ENCODE measurements at places on chromosomes 1 and 21.

- DNase-seq = no peak
These were observed 379.3 kb downstream of the HHIPL2 start for GRCh38 chr1:222168621-222169020.

DNA sequence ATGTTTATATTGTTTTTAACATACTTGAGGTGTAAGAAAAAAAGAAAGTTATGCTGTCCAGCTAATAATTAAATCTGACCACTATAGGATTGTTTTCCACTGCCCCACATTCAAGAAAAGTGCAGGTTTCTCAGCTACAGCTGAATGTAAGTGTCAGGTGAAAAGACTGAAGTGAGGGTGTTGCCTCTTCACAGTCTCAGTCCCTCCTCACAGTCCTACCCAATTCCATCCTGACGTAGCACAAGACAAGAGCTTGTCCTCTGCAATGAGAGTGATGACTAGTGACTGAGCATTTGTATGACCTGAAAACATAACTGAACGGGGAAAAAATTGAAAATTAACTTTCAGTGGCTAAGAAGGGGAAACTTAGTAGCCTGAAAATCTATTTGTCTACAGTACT is 1039.5 kb downstream of the ADGRL2 start:
- DNase-seq = no peak

DNA sequence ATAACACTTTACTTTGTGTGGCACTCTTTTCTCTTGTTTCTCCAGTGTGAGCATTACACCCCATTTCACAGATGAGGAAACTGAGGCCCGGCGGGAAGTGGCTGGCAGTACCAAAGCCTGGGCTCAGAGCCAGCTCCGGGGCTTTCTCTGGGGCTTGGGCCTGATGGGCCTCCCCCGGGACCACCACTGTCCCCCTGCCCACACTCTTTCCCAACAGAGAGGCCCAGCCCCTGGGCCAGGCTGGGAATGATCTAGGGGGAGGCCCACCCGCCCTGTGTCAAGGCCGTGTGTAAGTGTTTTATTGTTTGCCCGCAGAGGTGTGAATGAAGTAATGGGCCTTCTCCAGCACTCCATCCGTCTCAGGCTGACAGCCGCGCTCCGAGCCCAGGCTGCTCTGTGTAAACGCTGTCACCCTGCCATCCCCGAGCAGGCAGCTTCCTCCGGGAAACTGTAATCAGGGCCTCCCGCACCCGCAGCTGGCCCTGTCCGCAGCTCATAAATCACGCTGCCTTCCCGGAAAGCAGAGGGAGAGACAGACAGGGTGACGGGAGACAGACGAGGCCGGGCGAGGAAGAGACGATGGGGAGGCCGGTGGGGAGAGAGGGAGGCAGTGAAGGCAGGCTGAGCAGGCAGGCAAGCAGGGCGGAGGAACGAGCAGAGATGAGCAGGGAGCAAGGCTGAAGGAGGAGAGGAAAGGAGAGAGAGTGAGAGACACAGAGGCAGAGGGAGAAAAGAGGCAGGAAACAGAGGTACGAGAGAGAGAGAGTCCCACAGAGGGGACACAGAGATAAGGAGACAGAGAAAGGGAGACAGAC is 109.7 kb upstream of the ZBTB40 start:
- peak; percentile 24 for DNase-seq

- DNase-seq = no peak
These were observed 480.0 kb upstream of the USP24 start for GRCh38 chr1:55695151-55695550.

DNA sequence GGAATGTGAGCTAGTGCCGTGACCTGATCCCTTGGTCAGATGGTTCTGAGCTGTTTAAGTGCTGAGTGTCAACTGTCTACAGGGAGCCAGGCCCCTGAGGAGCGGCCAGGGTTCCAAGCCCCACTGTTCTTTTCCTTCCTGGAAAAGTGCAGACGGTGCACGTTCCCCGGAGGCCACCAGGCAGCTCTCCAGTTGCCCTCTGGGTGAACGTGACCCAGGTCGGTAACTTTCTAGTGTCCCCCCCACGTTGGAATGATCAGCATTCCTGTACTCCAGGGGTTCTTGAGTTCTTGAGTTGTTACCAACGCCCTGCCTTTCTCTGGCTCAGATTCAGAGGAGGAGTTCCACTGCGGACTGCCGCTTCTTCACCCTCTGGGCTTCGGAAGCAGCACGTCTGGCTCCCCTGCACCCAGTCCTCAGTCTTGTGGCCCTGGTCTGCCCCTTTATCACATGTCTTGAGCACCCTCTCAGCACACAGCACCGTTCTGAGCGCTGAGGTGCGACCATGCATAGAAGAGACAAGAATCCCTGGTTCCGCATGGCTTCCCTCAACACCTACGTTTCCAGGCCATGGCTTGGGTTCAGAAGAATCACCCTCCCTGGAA is 131.5 kb downstream of the DHRS3 start:
- DNase-seq = no peak

DNA sequence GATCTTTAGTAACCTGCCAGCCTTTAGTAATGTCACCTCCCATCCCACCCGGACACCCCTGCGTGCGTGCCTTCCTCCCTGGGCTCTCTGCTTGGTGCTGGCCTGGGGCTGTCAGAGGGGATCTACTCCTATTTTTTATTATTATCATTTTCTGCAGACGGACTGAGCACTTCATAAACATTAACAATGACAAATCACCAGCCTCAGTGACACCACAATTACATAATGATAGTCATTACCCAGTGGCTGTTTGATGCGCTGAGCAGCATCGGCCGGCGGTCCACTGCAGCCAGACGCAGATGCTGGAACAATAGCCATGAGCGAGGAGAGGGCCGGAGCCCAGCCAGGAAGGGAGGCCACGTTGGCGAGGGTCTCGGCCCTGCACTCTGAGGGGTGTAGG is 309.3 kb upstream of the AJAP1 start:
- DNase-seq = no peak
